Upper lobe of left lung (tissue), 6 donors: ENCODE measurements at places on chromosomes 4 and X. TPM values are rescaled to one million over a fixed set of nuclear protein-coding genes. Genes with fewer than 3 reads are reported as not detected.

The ADH7 gene
- total RNA-seq = 0.15 TPM

The SLC38A5 gene
- 17.8 TPM for total RNA-seq

The PABPC5 gene
- total RNA-seq = not detected

The UGT2B7 gene
- total RNA-seq = 0.30 TPM

The PALLD gene
- 175 TPM for total RNA-seq

The ADAM29 gene
- not detected for total RNA-seq

The IKBKG gene
- total RNA-seq = 21.4 TPM

The CT47A1 gene
- not detected for total RNA-seq

The BEX2 gene
- 30.2 TPM for total RNA-seq

The DCLK2 gene
- total RNA-seq = 3.0 TPM
